Stimulated activated CD4-positive, alpha-beta T cell treated with anti-CD3 and anti-CD28 coated beads, Interleukin-1b, Interleukin-23, amount 100 ng/mL, for 24 hours (primary cell): ENCODE measurements at places on chromosomes 2 and 18.

GRCh38 chr2:85405201-85406059, 4.7 kb downstream of the CAPG start:
- DNase-seq, result no peak

DNA sequence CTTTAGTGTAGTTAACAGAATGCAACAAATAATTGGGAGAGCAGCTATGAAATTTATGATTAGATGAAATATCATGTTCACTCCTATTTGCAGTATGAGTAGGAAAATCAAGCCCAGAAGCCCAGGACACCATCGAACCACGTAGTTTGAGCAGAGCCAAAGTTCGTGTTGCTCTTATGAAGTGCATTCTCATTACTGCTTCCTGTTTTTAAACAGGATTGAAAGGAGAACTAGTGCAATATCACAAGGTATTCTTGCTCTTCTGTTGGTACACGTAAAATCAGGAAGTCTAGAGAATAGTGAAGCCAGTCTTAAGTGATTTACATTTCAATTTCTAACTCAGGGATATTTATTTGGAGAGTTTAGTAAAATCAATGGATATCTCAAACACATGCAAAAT, 21.1 kb downstream of the ARHGAP15 start:
- DNase-seq, result no peak

- DNase-seq, result no peak
Measured at GRCh38 chr2:200336980-200337615, 30.6 kb downstream of the SPATS2L start.

DNA sequence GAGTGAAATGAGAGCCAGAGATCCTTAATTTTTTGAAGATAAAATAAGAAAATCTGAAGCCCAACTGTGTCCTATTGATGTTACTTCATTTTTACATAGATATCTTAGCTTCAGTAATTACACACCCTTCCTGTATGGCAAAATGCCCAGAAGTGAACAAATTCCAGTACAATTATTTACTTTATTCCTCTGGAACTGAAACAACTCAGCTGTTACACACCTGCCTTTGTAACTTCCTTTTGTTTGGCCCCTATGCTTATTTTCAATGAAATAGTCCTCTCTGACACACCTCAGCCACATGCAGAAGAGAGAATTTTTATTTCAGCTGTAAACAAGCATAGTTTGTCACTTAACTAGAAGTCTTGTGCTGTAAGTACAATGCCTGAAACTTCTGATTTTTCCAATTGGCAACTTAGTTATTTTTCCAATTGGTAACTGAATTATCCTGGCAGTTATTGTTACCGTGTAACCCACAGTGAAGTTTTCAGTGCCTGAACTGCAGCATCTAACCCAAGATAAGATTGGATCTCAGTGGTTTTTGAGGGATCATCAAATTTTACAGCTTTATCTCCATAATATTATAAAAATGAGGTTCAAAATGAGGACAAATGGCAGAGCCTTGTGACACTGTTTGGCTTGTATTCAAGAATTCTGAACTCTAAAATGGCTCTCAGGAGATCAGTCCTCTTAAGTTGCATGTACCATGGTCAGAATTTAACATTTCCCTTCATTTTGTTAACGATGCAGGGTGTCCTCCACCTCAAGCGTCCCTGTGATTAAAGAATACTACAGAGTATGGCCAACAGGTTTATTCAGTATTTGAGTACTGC, 82.6 kb downstream of the PKP4 start:
- no peak for DNase-seq

- no peak for DNase-seq
Measured at GRCh38 chr18:24679062-24679461, 218.6 kb downstream of the HRH4 start.

GRCh38 chr2:216287251-216287650, 85.0 kb downstream of the MARCHF4 start:
- no peak for DNase-seq

- DNase-seq, result no peak
Measured at GRCh38 chr2:11433822-11434221, 32.1 kb downstream of the E2F6 start.

DNA sequence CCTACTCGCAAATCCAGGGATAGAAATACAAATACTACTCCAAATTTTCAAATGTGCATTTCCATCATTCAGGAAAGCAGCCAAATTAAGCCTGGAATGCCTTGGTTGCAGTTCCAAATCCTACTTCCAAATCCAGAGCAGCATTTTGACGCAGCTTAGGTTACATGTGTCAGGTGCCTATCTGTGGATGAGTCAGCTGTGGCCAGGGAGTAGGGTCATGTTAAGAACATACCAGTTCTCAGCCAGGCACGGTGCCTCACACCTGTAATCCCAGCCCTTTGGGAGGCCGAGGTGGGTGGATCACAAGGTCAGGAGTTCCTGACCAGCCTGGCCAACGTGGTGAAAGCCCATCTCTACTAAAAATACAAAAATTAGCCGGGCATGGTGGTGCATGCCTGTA, 17.0 kb downstream of the SLC30A6 start:
- no peak for DNase-seq

DNA sequence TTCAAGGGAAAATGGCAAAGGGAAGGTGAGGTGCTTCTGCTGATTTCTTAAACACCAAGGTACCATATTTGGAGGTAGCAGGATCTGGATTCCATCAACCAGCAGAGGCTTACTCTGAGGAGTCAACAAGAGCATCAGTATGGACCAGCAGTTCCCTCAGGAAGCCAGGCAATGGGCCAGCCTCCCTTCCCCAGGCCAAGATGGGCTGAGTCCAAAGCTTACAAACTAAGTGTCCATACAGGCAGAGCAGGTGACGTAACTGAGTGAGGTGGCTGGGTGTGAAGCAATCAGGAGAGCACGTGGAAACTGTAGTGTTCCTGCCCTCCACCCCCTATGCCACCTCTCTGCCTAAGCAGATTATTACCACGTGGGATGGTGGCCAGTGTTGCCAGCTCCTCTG, 134.2 kb upstream of the HNRNPA3 start:
- DNase-seq, result no peak

- DNase-seq, result no peak
Measured at GRCh38 chr2:151729415-151729811, 4.9 kb downstream of the NEB start.

GRCh38 chr18:21330122-21330701, 88.2 kb downstream of the GREB1L start:
- no peak for DNase-seq

- DNase-seq, result no peak
Measured at GRCh38 chr2:37656512-37657423, 14.7 kb downstream of the CDC42EP3 start.

DNA sequence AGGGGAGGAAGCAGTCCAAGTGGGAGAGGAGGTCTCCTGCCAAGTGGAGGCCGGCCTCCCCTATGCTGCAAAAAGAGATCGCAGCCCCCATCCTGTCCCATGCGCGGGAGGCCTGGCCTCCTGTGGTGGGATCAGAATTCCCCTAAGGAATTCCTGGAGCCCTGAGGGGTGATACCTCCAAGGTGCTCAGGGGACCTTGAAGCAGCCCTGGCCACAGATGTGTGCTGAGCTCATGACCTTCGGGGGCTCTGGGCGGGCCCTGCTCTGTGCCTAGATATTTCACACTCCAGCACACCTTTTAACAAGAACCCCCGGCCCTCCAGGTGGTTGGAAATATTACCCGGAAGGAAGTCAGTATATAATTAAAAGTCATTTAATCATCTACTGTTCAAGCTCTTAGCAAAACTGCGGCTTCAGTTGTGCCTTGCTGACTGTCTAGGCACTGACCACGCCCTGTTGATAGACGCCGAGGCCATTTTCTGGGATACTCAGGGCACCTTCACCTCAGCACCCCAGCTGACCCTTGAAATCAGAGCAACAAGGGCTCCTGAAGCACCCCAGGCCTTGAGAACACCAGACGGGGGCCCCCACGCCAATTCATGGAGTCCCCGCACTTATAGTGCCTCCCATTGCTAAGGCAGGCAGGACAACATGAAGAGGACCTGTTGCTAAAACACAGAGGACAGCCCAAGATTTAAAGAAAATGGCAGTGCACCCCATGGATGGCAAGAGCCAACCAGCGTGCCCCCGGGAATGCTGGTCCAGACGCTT, 119.1 kb downstream of the NDUFA10 start:
- no peak for DNase-seq

DNA sequence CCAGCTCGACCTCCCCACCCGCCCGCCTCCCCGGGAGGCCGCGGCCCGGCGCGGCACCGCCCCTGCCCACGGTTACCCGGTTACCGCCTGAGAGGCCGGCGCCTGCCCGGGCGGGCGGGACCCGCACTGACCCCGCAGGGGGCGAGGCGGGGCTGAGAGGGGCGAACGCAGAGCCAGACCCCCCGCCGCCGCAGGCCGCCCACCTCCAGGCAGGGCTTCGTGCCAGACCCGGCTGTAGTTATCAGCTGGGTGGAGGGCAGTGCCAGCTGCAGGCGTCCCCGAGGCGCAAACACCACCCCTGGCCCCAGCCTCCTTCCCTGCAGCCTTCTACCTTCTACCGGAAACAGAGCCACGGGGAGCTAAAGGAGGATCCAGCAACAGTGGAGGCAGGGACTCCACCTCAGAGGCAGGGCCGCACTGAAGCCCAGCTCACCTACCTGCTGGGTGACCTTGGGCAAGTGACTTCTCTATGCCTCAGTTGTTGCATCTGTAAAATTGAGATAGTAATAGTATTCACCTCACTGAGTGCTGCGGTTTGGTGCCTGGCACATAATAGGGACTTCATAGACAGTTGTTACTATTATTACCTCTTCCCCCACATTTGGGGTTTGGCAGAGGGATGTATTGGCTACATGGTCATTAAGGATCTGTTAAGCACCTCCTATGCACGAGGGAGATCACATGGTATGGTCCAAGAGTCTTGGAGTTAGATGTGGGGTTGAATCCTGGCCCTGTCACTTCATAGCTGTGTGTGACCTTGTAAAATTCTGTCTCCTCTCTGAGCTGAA, 231.6 kb upstream of the SMAD2 start:
- DNase-seq, result no peak

- DNase-seq, result no peak
Measured at GRCh38 chr2:96547731-96548171, 11.2 kb downstream of the ARID5A start.

- no peak for DNase-seq
Measured at GRCh38 chr2:234308073-234308812, 188.6 kb downstream of the ARL4C start.
